Adrenal gland (tissue), 19 donors: ENCODE measurements at places on chromosomes 5 and 9. TPM values are rescaled to one million over a fixed set of nuclear protein-coding genes. Genes with fewer than 3 reads are reported as not detected.

Gene TOR1B
- 23.7 TPM for polyA plus RNA-seq

DNA sequence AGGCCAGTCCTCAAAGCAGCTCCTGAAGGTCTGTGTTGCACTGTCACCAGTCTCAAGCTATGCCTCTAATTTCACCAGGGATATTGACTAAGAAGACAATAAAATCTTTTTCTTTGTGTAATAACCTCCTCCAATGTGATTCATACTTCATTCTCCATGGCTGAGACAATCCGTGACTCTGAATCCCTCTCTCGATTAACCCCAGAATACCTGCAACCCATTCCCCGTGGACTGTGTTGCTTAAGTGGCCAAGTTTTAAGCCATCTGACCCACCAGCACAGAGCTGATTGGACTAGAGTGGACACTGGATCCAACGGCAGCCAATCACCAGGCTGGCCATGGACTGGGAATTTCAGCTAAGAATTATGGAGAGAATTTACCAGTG lies 5.4 kb upstream of the CCIN start:
- no peak for DNase-seq

GRCh38 chr5:16933337-16933736 lies 2.8 kb downstream of the MYO10 start:
- no peak for DNase-seq

DNA sequence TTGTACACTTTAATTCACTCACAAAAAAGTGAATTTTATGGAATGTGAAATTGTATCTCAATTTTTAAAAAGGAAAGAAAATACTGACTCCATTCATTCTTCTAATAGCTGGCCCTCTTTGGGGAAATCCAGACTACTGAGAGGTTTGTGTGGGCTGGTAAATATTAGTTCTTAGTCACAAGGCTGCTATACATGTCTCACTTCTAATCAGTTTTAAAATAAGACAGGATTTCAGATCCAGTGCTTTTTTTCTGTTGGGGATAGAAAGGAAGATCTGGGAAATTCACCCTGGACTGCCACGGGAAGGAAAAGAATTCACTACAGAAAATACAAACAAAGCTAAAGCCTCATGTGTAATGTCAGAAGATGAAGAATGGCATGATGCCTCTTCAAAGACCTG lies 32.7 kb upstream of the ADAMTSL1 start:
- no peak for DNase-seq

- no peak for DNase-seq
Observed at GRCh38 chr9:3758816-3759576, 233.2 kb upstream of the RFX3 start.

Gene TSSK1B
- polyA plus RNA-seq = not detected

DNA sequence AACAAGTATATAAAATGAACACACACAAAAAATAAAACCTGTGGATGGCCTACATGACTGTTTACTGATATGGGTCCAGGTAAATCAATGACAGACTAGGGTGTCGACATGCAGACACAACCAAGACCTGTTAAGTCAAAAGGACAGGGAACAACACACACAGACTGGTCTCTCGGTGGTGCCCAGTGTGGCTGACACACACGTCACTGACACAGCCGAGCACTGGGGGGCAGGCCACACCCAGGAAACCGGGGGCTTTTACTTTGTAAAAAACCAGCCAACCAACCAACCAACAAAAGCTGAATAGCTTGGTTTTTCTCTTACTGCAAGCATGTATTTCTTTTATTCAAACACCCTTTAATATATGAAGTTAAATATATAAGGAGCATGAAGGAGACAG lies 5.0 kb downstream of the FAM163B start:
- no peak for DNase-seq

GRCh38 chr5:108345541-108346171 lies 36.2 kb downstream of the FBXL17 start:
- DNase-seq = no peak
